Iris pigment epithelial cell (primary cell): ENCODE measurements at places on chromosomes 1 and 21.
A peak's percentile ranks its signal among the peaks of the same experiment; 100 is the strongest.

DNA sequence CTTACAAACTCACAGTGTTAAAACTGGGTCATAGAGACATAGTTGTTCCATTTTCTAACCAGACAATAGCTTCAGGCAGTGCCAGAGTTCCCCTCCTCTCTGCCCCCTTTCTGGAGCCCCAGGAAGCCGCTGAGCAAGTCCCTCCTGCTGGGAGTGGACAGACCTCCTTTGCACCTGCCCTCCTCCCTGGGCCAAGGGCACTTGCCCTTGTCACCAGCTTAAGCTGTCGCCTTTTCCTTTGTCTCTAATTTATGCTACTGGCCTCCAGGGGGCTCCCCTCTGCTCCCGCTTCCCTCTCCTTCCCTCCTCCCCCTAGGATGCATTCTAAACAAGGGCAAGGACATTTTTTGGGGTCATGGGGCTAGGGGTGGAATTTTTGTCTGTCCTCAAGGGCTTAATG is 182.4 kb downstream of the MIS18A start:
- DNase-seq = no peak

DNA sequence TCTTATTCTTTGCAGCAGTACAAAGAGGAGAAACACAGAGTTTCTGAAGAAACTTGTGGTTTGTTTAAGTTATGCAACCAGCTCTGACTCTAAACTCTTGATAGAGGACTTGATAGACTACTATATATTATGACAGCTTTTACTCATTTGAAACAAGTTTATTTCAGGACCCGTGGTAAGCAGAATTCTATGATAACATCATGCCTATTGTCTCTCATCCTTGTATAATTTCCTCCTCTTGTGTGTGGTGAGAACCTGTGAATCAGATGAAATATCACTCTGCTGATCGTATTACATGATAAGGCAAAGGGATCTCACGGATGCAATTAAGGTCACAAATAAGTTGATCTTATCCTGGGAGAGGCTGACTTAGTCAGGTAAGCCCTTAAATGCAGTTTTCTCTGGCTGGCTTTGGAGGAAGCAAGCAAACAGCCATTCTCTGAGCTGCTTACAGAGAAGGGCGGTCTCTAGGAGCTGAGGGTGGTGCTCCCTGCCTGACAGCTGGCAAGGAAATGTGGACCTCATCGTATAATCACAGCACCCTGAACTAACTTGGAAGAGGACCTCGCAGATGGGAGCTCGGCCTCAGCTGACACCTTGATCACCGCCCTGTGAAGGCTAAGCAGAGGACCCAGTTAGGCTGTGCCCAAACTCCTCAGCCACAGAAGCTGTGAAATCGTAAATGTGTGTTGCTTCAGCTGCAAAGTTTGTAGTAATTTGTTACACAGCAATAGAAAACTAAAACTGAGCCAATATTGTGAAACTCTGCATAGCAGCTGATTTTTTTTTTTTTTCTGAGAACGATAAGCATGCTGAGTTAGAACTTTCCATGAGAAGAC is 151.1 kb upstream of the DPT start:
- DNase-seq = peak; percentile 16

GRCh38 chr1:97243973-97244560 is 522.5 kb downstream of the PTBP2 start:
- DNase-seq = peak; percentile 26

GRCh38 chr1:39141925-39142324 is 62.6 kb upstream of the MACF1 start:
- DNase-seq = peak; percentile 67

DNA sequence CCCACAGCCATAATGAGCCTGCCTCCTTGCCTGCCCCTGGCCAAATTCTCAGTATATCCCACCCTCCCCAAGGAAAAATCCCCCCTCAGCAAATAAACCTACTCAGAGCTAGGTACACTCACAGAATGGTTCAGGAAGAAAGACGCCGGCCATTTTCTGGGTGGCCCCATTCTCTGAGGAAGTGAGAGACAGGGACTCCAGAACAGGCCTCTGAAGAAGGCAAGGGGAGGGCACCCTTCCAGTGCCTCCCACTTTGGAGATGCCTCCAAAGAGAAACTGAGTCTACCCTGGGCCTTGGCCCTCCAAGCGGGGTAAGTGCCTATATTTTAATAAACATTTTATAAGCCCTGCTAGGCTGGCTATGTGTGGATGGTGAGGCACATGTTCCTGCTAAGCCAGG is 2.3 kb downstream of the PACC1 start:
- no peak for DNase-seq

DNA sequence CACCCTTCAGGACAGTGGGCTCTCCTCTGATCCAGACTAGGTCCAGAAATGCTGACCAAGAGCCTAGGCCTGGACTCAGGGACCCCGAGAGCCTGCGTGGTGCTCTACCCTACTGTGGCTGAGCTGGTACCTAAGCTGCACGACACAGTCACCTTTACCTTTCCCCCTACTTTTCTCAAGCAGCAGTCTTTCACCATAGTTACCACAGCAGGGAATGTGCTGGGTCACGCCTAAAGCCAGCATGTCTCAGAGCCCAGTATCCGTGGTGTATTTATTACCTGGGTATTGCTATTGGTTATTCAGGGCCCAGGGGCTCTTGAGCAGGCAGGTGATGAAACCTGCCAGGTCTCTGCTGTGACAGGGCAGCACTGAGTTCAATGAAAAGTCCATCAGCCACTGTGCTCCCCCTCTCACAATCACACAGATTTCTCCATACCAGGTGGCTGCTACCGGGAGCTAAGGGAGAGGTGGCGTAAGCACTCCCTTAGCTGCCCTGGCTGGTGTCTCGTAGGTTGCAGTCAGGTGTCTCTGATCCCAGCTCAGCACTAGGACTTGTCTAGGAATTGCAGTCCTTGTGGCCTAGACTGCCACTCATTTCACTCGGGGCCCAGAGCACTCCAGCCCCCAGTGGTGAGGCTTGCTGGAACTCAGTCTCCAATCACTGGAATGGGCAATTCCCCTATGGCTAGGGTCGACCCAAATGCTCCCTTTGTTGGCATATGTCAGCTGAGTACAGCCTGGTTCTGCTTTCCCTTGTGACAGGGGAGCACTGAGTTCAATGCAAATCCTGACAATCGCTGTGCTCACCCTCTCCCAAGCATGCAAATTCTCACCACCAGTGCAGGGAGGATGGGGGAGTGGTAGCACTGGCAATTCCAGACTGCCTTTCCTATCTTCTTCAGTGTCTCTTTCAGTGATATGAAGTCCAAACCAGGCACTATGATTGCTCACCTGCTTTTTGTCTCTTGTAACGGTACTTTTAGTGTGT is 128.7 kb downstream of the PHTF1 start:
- DNase-seq = no peak

DNA sequence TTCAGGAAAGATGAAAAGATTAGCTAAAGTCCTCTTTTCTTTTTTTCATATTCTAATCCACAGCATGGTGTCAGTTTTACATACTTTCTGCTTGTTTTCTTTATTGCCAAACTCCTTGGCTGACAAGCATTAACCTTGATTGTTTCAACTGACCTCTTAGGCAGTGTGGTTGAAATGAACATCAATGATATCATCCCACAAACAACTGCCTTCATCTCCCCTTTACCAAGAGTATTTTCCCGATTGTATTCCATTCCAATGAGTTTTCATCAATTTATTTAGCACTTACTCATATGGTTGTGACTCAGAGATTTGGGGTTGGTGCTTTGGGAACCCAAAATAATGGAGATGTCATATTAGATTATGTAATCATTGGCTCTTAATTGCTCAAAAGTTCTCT is 71.8 kb downstream of the SPAG17 start:
- no peak for DNase-seq

DNA sequence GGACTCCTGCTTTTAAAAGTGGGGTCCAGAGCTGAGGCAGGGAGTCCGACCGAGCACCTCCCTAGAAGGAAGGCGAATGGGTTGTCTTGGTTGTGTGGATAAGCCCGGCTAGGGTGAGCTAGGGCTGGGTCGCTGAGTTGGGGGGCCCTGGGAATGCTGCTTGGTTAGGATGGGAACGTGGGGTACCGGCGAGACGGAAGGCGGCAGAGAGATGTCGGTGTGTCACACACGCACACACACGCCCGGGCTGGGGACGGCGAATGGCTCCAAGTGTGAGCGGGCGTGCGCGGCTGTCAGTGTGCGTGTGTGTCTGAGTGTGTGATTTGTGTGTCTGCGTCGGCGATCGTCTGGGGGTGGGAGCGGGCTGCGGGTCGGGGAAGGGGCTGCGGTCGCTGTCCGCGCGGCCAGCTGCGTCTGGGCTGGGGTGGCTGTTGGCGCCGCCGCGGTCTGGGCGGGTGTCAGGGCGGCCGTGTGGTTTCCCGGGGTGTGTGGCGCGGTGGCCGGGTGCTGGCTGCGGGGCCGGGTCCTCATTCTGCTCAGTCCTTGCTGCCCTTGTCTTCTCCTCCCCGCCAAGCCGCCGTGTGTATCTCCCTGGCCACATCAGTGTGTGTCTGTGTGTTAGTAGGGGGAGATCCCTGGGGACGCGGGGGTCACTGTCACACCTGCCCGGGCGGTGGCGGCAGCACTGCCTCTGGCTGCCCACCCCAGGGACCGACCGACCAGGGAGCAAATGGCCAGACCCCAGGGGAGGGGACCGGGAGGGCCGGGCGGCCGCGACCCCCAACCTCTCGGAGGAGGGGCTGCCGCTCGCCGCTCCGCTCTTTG is 1.1 kb downstream of the EFNA3 start:
- DNase-seq = no peak

GRCh38 chr1:45840704-45841103 is 37.3 kb downstream of the MAST2 start:
- no peak for DNase-seq

DNA sequence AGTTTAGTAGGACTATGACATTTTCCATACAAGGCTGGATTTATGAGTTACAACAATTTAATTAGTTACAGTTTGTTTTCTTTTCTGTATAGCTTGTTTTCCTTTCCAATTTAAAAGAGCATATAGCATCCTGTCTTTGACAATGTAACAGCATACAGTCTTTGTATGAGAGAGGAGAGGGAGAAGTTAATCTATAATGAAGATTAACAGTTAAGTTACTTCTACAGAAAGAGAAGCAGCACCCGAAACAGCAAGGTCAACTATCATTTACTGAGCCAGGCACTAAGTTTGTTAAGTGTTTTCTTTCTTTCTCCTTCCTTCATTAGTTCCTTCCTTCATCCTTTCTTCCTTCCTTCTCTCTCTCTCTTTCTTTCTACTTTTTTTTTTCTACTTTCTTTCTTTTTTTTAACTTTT is 52.3 kb upstream of the RAB4A start:
- no peak for DNase-seq

GRCh38 chr1:245301162-245301580 is 146.4 kb downstream of the KIF26B start:
- DNase-seq = peak; percentile 42

- peak; percentile 63 for DNase-seq
Measured at GRCh38 chr1:110780600-110781484, 92.1 kb upstream of the CD53 start.

- DNase-seq = no peak
Measured at GRCh38 chr1:90296327-90296726, 301.4 kb downstream of the ZNF326 start.

DNA sequence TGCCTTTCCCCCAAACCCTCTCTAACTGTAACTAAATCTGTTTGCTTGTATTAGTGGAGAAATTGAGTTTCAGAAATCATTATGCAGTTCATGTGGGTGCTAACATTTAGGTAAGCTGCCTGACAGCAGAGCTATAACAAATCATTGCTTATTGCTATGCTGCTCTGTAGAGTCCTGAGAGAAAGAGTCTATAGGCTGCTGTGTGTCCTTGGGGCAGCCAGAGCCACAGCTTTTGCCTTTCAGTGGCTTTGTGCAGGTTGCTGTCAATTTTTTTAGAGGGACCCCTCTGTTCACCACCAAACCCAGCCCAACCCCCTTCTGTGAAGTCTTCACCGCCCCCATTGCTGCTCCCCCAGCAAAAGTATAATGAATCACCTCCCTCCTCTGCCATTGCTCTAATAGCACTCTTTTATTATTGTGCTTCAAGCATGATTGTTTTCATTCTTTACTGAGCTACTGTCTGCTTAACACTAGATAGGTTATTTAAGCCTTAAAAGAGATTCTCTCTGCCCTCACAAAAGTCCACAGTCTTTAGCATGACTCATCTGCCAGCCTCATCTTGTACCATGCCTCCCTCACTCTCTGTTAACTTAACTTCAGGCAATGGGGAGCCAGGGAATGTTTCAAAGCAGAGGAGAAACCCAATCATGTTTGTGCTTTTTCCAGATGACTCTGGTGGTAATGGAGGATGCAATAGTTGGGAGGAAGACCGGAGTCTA is 38.6 kb downstream of the DIRAS3 start:
- peak; percentile 24 for DNase-seq

GRCh38 chr1:183870351-183871077 is 65.6 kb downstream of the RGL1 start:
- DNase-seq = peak; percentile 42
